ENCODE measurements at places on chromosomes 6 and 20.

- no peak for DNase-seq
Observed at GRCh38 chr6:107679457-107679856, 144.7 kb downstream of the SCML4 start.

DNA sequence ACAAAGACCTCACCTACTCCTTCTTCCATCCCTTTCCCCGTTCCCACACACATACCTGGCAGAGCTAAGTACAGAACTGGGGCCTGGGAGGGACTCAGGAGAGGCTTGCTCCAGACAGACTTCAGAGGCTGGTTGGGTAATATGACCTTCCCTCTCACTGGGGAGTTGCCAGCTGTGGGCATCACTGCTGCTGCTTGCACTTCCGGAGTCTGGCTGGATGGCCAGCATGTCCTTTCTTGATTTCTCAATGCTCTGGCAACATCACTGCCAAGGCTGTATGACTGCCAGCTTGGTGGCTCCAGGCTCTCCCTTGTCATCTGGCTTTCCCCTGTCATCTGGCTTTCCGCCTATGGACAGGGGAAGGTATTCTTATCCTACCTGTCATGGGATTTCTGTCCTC is 47.8 kb downstream of the CDH22 start:
- no peak for DNase-seq

GRCh38 chr6:112337209-112337638 is 9.9 kb upstream of the RFPL4B start:
- DNase-seq, result no peak

DNA sequence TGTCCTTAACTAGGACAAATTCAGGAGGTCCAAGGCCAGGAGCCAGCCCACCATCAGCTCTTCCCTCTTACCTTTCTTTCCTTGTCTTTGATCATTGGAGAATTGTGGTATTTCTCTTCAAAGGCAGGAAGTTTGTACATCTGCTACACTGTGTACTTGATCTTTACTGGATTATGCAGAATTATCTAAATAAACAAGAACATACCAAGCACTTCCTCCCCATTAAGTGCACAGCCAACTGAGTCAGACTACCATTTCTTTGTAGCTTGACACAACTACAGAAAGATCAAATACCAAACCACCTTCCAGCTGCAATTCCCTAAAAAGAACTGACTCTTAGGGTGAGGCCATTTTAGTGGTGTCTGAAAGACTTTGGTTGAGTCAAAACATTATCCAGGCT is 195.1 kb downstream of the HDGFL1 start:
- no peak for DNase-seq

- no peak for DNase-seq
Observed at GRCh38 chr20:13862245-13862644, 77.4 kb downstream of the NDUFAF5 start.

- no peak for DNase-seq
Observed at GRCh38 chr6:16921399-16922110, 160.3 kb upstream of the ATXN1 start.
